ENCODE measurements at places on chromosomes 12 and 14.

DNA sequence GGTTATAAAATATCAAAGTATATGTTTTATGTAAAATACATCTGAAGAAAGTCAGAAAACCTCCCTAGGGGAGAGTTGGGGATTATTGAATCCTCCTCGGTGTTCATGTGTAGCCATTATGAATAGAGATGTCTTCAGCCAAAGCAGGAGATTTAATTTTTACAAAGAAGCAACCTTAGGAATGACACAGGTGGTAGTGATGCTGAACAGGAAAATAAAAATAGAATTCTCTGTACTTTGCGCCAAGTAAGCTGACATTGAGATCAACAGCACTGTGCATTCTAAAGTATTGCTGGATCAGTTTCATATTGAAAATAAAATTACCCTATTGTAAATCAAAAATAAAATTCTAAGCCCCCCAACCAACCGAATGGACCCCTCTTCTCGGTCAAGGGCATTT lies 132.8 kb upstream of the TRHDE start:
- no peak for DNase-seq

GRCh38 chr12:120110550-120111501 lies 5.7 kb downstream of the RAB35 start:
- DNase-seq: peak; percentile 37

DNA sequence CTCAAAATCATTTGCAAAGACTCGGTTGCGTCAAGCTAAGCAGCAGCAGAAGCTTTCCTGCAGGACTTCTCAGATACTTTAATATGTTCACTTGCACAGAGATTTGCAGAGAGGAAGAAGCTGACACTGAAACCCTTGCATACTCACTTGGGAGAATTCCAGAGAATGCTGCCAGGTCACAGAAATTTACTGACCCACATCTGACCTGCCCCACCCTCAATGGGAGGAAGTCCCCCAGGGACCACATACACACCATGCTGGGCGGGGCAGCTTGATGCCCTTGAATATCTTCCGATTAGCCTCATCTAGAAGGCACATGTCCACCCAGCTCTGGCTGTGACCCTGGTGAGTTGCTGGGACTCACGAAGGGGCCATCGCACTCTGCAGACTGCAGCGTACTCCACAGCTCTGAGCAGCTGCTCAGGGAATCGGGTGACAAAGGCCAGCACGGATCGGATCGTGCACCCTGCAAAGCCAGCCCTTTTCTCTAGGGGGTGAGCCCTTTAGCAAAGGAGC lies 83.2 kb downstream of the ITPK1 start:
- DNase-seq: no peak

- DNase-seq: no peak
Measured at GRCh38 chr12:55996715-55997534, at the start of gene SUOX. TSS of gene SUOX (plus strand) at chr12:55997276. CDS start at chr12:56002222, 4,946 bp downstream.

Data from activated CD4-positive, alpha-beta T cell treated with anti-CD3 and anti-CD28 coated beads, Interleukin-2, amount 50 U/mL, for 24 hours (primary cell).